Hematopoietic multipotent progenitor cell (in vitro differentiated cells): ENCODE measurements at places on chromosomes 7 and 10. TPM values are rescaled to one million over a fixed set of nuclear protein-coding genes. Genes with fewer than 3 reads are reported as not detected.

Gene STOX1
- 0.54 TPM for total RNA-seq

Gene RSPH10B
- total RNA-seq, result not detected

Gene TMEM26
- under 0.01 TPM for total RNA-seq

Gene MCM10
- total RNA-seq, result 2.2 TPM

Gene C10orf67
- total RNA-seq, result not detected

Gene PRLHR
- not detected for total RNA-seq

Gene EVX1
- not detected for total RNA-seq

Gene SND1
- total RNA-seq, result 165 TPM

Gene RARRES2
- total RNA-seq, result 2.4 TPM

Gene NPY4R
- total RNA-seq, result under 0.01 TPM

Gene SEC23IP
- total RNA-seq, result 22.4 TPM

Gene SPDYE11
- not detected for total RNA-seq

Gene KMT2C
- total RNA-seq, result 33.1 TPM

Gene CLDN3
- total RNA-seq, result not detected

Gene LOXL4
- total RNA-seq, result 2.2 TPM

Gene C1GALT1
- 9.7 TPM for total RNA-seq

Gene CABCOCO1
- not detected for total RNA-seq

Gene DUSP5
- 5.7 TPM for total RNA-seq

Gene IMMP2L
- 11.6 TPM for total RNA-seq

Gene TRRAP
- 38.8 TPM for total RNA-seq

Gene COL26A1
- under 0.01 TPM for total RNA-seq

Gene SSMEM1
- total RNA-seq, result not detected

Gene TMEM196
- total RNA-seq, result not detected

Gene CCDC172
- not detected for total RNA-seq

Gene ZPBP
- 0.81 TPM for total RNA-seq

Gene CTAGE15
- total RNA-seq, result under 0.01 TPM

Gene CPA2
- total RNA-seq, result under 0.01 TPM

Gene ITPRID1
- not detected for total RNA-seq

Gene NPFFR1
- total RNA-seq, result under 0.01 TPM

Gene CNTNAP2
- 0.54 TPM for total RNA-seq

Gene SPDYE1
- total RNA-seq, result not detected

Gene FKBP6
- not detected for total RNA-seq

Gene KLF14
- total RNA-seq, result not detected

Gene SPDYE2
- under 0.01 TPM for total RNA-seq

Gene NPC1L1
- total RNA-seq, result under 0.01 TPM

Gene OR2A5
- not detected for total RNA-seq

Gene TFPI2
- 0.81 TPM for total RNA-seq

Gene SPDYE5
- under 0.01 TPM for total RNA-seq

Gene SLC16A9
- 0.81 TPM for total RNA-seq

Gene MRLN
- total RNA-seq, result not detected

Gene WDR86
- 1.1 TPM for total RNA-seq

Gene EPO
- not detected for total RNA-seq

Gene ASAH2B
- 0.54 TPM for total RNA-seq

Gene PPP3CB
- total RNA-seq, result 7.8 TPM

Gene ADK
- total RNA-seq, result 18.3 TPM

Gene IRF5
- total RNA-seq, result 76.5 TPM

Gene HOGA1
- total RNA-seq, result not detected

Gene MYPN
- total RNA-seq, result not detected

Gene NEUROG3
- total RNA-seq, result under 0.01 TPM

Gene ANXA8L1
- total RNA-seq, result not detected

Gene CYP26A1
- total RNA-seq, result not detected

Gene CACNA2D1
- total RNA-seq, result under 0.01 TPM

Gene AGAP9
- 9.2 TPM for total RNA-seq

Gene ELMO1
- 508 TPM for total RNA-seq

Gene TSPAN12
- 0.81 TPM for total RNA-seq

Gene IL2RA
- total RNA-seq, result 4.0 TPM

Gene AP1S1
- total RNA-seq, result 27.2 TPM

Gene CRTAC1
- not detected for total RNA-seq
